Ecto neural progenitor cell (in vitro differentiated cells): ENCODE measurements at places on chromosomes 13 and 19.

GRCh38 chr13:97892717-97893116 lies 60.8 kb upstream of the IPO5 start:
- DNase-seq, result no peak

GRCh38 chr13:23161481-23161825 lies 19.3 kb upstream of the SGCG start:
- DNase-seq, result no peak

- no peak for DNase-seq
Observed at GRCh38 chr13:44331446-44331845, 42.2 kb upstream of the SERP2 start.

DNA sequence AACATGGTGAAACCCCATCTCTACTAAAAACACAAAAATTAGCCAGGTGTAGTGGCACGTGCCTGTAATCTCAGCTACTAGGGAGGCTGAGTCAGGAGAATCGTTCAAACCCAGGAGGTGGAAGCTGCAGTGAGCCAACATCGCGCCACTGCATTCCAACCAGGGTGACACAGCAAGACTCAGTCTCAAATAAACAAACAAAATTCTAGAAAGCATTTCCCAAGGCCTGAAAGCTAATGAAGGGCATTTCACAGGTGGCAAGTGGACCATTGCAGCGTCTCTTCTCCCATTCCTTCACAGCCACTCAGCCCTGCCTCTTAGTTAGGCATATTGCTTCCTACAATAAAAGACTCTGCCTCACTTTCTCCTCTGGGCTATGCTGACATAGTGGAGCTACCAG lies 13.5 kb upstream of the RXFP2 start:
- no peak for DNase-seq

- DNase-seq, result no peak
Observed at GRCh38 chr13:77337159-77337558, 10.3 kb upstream of the MYCBP2 start.

DNA sequence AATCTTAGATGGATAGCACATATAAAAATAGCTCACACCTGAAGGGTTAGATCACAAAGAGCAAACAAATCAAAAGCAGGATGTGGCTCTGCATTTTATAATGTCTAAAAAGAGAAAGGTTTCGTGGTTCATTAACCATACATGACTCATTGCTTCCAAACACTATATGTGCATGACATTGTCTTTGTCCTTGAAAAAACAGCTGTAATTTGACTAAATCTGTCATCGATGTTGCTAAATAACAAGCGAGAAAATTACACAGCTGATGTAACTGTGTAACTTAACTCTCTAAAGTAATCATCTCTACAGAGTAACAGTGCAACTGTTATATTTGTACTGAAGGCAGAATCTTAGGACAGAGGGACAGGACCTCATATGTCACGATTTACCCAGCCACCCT lies 383.1 kb upstream of the GPC6 start:
- DNase-seq, result no peak

DNA sequence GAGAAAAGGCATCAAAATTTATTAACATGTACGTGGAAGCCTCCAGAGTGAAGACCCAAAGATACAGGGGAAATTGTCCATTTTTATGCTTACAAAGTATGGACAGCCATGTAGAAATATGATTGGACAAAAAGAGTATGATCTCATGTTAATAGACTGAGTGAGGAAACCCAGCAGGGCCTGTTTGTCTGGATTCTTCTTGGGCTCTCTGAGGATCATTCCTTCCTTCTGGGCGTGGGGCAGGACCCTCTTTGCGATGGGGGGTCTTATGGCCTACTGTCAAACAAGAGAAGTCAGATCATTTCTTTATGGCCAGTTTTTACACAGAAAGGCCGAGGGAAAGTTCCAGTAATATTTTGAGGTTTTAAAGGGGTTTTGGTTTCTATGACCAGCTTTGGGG lies 110.8 kb downstream of the ESD start:
- no peak for DNase-seq

DNA sequence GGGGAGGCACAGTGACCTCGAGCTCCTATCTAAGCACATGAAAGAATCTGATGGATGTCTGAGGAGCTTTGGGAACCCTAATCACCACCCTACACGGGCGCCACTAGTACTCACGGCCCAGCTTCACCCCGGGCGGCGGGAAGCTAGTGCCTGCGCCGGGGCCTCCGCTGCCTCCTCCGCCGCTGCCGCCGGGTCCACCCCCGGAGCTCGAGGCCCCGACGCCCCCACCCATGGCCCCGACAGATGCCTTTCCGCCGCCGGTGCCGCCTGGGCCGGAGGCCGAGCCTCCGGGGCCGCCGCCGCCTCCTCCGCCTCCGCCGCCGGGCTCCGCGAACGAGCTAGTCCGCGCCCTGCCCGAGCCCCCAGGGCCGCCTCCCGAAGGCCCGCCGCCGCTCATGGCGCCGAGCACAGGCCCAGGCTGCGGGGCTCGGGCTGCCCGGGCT lies 312 bp downstream of the GSK3A start:
- no peak for DNase-seq
